ENCODE measurements at places on chromosomes 2 and 18.

DNA sequence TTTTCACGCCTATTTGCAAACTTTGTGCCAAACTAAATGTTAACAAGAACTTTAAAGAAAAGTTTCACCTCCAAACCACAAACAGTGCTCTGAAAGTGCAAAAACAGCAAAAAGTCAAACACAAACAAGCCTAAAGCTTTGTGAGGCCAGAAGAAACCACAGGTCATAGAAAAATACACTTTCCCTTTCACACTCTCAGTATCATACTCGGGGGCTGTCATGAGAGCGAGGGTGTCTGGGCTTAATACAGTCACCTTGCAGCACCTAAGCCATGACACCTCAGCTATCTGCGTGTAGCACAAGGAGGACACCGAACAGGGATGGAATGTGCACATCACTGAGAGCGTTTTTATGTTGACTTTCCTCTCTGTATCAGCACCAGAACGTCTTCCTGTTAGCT, 26.6 kb upstream of the SEH1L start:
- DNase-seq, result peak; percentile 19

GRCh38 chr2:84833481-84834150, 47.3 kb downstream of the TRABD2A start:
- no peak for DNase-seq

DNA sequence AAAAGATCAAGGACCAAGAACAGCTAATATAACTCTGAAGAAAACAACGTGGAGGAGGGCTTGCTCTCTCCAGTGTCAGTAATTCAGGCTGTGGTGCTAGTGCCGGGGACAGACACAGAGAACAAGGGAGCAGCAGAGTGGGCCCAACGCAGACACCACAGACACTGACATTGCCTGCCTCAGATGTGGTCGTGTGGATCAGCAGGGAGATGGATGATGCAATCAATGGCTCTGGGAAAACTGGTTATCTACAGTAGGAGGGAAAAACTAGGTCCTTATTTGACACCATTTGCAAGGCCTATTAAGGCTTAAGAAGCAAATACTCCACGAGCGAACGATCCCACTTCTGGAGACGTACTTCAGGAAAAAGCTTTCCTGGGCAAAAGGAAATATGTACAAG, 36.1 kb downstream of the HDLBP start:
- DNase-seq, result no peak

DNA sequence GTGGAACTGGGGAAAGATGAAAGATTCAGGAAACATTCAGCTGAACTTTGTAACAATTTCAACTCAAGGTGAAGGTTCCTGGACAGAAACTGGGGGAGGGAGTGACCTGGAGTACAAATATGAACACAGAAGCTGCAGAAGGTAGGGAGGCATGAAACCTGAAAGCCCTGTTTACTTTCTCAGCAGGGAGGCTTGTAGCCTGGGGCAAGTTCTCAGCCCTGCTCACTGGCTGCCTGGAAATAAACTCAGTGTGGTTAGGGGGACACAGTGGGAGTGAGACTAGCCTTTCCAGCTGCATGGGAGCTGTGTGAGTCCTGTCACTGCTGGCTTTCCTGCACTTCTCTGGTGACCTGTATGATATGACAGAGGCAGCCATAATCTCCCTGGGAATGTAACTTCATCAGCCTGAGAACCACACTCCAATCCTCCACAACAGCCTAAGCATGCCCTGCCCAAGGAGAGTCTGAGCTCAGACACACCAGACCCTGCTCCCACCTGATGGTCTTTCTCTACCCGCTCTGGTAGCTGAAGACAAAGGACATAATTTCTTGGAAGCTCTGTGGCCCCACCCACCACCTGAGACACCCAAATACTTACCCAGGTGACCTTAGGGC, 77.0 kb downstream of the ZSWIM2 start:
- DNase-seq, result no peak

DNA sequence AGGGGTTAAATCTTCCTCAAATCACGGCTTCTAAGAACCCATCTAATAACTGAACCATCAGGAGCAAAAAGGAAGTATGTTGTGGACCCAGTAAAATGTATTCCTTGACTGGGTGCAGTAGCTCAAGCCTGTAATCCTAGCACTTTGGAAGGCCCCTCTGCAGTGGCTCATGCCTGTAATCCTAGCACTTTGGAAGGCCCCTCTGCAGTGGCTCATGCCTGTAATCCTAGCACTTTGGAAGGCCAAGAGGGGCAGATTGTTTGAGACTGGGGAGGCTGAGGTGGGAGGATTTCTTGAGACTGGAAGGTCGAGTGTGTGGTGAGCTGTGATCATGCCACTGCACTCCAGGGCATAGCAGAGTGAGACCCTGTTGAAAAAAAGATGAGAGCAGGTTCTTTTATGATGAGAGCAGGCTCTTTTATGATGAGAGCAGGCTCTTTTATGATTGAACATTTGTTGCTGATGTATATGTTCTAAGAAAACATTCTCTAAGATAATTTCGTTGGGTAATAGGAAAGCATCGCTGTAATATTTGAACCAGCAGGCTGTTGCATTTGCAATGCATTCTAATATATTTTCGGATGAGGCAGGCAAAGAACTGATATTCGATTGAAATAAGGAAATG, 3.5 kb upstream of the PARD6G start:
- no peak for DNase-seq

DNA sequence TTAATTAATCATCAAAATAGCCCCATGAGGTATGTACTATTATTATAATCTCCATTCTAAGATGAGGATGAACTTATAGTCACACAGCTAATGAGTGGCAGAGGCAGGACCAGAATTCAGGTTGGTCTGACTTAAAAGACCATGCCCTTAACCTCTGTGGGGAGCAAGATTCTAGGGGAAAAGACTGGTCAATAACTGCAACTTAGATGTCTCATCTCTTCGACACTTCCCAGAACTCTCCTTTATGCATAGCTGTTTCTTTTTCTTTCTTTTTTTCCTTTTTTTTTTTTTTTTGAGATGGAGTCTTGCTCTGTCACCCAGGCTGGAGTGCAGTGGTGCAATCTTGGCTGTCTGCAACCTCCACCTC, 66.3 kb upstream of the RTN4 start:
- DNase-seq, result no peak

DNA sequence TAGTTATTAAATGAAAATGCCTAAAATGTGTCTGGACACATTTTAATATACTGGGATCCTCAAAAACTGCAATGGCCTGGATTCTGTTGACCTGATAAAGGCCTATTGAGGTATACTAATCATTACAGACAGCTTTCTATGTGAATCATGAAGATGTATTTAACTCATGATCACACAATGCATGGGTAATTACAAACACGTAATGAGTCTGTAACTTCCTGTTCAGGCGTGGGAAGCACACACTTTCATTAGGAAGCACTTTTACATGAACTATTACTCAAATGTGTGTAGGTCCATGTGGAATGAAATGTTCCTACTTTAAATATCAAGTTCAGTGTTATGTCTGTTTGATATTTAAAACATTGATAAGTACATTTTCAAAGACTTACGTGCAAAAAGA, 108.7 kb downstream of the NCKAP5 start:
- DNase-seq, result no peak

DNA sequence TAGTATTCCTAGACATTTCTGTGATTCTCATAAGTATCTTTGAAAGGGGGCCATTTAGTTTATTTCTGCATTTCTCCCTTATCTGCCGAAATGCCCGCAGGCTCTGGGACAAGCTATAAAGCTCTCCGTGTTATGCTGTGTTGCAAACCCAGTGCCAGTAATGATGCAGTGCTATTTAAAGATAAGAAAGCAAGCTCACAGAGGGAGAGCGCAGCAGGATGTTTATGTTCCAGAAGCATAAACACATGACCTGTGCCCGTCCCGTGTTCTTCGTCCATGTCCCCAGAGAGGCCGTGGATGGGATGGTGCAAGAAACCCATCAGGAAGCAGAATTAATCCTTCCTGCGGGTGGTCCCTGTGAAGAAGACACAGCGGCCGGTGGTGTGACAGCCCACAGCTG, 99.4 kb downstream of the NEDD4L start:
- DNase-seq, result no peak

DNA sequence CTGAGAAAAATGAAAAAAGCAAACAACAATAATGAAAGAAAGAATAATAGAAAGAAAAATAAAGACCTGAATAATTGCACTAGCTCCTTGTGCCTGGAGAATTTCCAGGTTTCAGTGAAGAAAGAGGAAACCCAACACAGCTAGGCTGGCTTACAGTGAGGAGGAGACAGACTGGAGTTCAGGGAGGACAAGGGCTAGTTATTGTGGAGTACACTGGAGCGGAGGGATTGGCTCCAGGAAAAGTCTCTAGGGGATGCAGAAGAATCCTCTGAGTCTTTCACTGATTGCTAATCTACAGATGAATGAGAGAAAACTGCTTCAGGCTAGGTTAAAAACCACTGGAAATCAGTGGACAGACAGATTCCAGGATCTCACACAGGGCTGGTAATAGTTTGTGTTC, 163.6 kb upstream of the RBMS1 start:
- no peak for DNase-seq

GRCh38 chr2:134499307-134499926, 219.4 kb downstream of the TMEM163 start:
- DNase-seq, result no peak

- DNase-seq, result no peak
These were observed 118.1 kb downstream of the EPB41L3 start for GRCh38 chr18:5425721-5426120.

DNA sequence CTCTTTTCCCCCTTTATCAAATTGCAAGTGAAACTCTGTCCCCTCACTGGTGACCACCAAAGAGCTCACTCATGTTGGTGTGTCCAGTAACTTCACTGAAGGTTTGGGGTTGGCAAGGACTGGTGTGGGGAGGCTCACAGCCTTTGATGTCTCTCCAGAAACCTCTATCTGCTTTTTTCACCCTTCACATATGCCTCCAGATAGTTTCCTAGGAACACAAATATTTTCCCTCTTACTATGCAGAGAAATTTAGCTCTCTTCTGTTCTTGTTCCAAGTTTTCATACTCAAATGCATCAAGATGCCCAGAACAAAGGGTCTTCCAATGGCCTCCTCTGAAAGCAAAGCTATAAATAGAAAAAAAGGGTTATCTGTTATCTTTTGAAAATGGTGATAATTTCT, 20.7 kb downstream of the DTNA start:
- no peak for DNase-seq
